ENCODE measurements at places on chromosomes 5 and 9.

DNA sequence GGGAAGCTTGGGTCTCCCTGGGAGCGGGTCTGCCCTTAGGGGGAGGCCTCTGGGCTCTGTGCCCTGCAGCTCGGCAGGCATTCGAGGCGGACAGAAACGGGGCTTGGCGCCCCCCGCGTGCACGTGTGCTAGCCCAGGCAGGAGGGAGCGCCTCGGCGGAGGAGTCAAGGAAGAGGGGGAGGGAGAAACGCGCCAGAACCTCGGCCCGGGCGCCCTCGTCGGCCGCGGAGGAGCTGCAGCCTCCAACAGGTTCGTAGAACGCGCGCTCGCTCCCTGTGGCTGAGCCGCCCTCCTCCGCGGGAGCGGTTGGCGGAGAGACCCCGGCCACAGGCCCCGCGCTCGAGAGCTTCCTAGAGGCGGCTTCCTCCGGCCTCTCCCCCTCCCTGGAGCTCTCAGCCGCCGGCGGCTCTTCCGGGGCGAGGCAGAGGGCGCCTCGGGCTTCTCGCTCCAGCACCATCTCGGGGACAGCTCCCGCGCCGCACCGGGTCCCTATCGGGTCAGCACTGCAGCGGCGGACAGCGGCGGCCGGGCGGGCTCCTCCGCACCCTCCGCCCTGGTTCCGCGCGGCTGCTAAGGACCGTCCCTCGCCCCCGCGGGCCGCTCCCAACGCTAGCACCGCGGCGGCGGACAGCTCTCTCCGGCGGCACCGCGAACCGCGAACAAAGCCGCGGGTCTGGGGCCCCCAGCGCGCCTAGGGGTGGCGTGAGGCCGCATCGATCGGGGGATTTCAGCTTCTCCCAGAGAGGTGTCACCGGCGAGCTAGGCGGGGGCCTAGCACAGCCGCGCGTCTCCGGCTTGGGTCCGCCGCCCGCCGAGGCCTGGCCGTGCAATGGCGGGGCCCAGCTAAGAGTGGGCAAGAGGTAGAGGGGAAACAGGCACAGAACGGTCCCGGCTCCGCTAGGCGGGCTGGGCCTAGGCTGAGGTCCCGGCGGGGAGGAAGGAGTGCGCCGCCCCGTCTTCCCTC, 74.6 kb upstream of the CPLX2 start:
- peak; percentile 97 for DNase-seq

DNA sequence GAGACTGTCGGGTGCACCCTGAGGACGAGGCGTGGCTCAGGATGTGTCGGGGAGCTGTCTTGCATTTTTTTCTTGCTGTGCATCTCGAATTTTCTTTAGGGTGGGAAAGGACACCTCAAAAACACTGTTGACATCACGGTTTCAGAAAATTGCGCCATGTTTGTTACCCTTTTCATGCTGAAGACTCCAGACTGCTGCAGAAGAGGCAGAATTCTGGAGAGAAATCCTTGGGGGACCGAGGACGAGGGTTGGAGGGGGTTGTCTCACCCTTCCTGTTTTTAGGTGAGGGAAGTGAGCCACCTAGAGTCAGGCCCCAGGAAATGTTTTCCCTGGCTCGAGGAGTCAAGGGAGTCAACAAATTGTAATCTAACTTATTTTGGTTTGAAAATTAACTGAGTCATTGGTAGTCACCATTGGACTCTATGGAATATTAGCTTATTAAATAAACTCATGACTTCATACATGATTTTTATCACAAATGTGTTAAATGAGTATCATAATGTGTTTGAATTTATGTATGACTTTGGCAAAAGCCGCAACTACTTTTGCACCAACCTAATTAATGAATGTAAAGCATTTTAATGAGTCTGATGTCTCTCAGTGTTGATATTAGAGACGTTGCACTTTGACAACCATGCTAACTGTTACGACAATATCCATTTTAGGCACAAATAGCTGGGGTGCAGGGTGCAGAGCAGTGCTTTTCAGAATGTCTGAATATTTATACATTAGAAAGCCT, 724 bp upstream of the LYSMD3 start:
- DNase-seq, result peak; percentile 89

DNA sequence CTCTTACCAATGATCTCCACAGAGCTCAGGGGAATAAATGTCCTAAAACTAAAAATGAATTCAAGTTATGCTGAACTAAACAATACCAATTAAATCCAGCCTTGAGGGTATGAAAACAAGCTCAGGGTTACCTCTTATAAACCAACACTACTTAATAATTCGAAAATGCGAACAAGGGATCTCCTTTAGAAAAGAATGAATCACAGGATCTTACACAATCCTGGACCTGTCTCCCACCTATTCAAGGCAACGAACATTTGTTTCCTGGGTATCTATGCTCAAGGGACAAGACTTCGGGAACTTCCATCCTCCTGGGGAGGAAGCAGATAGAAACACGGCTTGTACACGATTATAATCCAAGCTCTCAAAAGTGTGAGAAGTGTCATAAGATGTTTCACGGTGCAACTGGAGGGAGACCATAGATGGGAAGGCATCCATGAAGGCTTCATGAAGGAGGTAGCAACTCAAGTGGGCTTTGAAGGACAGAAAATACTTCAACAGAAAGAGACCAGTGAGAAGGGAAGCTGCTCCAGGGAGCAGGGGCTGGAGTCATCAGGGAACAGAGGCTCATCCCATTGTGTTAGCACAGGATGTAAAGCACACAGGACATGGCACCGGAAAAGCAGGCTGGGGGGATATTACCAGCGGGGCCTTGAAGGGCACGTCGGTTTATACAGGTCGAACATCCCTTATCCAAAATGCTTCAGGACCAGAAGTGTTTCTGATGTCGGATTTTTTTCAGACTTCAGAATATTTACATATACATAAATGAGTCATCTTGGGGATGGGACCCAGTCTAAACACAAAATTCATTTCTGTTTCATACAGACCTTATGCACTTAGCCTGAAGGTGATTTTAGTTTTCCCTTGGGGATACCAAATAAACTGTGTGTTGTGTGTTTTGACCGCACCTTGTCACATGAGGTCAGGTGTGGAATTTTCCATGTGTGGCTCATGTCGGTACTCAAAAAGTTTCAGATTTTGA, 87.4 kb downstream of the TLE1 start:
- no peak for DNase-seq

DNA sequence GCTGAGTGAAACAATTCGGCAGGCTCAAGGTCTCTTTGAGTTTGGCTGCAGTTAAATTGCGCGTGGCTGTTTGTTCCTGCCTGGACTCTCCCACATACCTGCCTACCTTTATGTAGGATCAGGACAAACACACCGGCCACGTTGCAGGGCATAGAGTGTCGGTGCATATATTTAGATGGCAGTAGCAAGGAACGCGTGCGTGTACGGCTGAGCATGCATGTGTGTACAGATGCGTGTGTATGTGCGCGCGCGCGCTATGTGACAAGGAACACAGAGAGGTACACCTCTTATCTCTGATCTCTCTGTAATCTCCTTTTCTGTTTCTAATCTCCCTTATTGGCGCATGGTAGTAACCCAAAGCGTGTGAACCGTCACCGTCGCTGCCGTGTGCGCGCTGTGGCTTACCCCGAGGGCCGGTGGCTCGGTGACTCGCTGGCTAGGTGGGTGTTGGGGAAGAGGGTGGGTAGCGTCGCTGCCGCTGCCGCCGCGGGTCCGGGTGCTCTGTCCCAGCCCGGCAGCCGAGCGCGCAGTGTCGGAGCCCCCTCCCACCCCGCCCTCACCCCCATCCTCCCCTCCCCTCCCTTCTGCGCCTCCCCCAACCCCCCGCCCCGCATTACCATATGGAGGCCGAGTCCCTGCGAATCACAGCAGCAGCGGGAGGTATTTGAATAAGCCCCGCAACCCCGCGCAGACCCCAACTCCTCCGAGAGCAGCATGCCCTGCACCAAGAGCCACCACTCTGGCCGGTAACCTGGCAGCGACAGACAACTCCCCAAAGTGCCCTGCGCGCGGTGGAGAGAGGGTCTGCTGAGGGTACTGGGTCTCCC, 204.8 kb downstream of the MEF2C start:
- peak; percentile 68 for DNase-seq
